ENCODE measurements at places on chromosomes 1 and 21. TPM values are rescaled to one million over a fixed set of nuclear protein-coding genes. Genes with fewer than 3 reads are reported as not detected.
A peak's percentile ranks its signal among the peaks of the same experiment; 100 is the strongest.

The BTBD19 gene
- 10.4 TPM for total RNA-seq

The MROH7 gene
- 3.3 TPM for total RNA-seq

The SCP2 gene
- 93.2 TPM for total RNA-seq

The TLCD4 gene
- total RNA-seq, result 0.41 TPM

The NKAIN1 gene
- total RNA-seq, result 3.7 TPM

The SLC26A9 gene
- not detected for total RNA-seq

The EPHB2 gene
- total RNA-seq, result 10.7 TPM

The AGT gene
- not detected for total RNA-seq

The CACHD1 gene
- total RNA-seq, result 48.6 TPM

- no peak for DNase-seq
These were observed 7.4 kb downstream of the H3-3A start for GRCh38 chr1:226069811-226070489.

GRCh38 chr1:181849071-181849470, 212.4 kb downstream of the ZNF648 start:
- DNase-seq, result no peak

- no peak for DNase-seq
These were observed 24.5 kb downstream of the C21orf91 start for GRCh38 chr21:17794518-17795145.

- DNase-seq, result no peak
These were observed 142.3 kb upstream of the SAMSN1 start for GRCh38 chr21:14688412-14688811.

- no peak for DNase-seq
These were observed at the start of gene LCE1C for GRCh38 chr1:152806576-152806975. Gene LCE1C (minus strand): TSS chr1:152806651. CDS start chr1:152805478, 1,173 bp downstream.

DNA sequence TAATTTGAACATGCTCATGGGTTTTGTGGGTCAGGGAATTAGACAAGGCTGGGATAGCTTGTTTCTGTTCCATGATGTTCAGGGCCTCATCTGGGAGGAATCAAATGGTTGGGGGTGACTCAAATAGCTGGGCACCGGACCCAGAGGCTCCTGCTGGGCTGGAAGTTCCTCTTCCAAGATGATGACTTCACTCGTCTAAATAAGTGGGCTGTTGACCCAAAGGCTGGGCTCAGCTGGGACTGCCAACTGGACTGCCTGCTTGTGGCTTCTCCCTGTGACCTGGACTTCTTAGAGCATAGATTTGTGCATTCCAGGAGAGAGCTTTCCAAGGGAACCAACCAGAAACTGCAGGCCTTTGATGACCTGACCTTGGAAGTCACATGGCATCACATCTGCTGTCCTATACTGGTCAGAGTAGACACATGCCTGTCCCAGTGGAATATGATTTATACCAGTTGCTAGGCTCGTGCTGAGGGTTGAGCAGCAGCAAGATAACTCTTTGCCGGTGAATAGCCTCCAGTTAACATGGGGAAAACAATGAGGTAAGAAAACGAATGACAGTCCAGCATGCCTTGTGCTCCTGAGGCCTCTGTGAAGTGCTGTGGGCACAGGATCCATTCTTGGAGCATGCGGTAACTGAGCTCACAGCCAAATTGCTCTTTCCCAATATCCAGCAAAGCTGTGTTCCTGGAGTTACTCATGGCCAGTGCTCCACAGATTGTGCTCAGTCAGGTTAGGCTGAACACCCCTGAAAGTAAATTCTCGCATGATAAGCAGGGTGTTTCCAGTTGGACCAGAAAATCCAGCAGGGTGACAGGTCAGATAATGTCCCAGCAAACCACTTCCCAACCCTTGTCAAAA, 272.9 kb upstream of the TMEM51 start:
- no peak for DNase-seq

- DNase-seq, result no peak
These were observed 276.5 kb downstream of the PRDM2 start for GRCh38 chr1:13976485-13976884.

- no peak for DNase-seq
These were observed 16.1 kb downstream of the IL6R start for GRCh38 chr1:154420961-154421924.

DNA sequence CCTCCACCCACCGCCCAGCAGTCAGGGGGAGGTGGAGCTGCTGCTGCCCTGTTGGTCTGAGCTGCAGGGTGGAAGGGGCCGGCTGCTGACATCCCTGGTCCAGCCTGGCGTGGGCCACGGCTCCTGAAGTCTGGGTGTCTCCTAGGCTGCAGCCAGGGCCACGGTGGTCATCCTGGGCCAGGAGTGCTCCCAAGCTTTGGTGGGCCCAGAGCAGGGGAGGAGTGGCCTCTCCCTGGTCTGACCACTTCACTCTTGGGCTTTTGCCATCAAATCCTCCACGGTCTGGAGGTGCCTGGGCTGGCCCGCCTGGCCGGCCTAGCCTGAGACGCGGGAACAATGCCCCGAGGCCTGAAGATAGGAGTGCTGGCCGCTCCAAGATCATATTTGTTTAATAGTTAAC, 5.8 kb downstream of the PRDM16 start:
- no peak for DNase-seq

DNA sequence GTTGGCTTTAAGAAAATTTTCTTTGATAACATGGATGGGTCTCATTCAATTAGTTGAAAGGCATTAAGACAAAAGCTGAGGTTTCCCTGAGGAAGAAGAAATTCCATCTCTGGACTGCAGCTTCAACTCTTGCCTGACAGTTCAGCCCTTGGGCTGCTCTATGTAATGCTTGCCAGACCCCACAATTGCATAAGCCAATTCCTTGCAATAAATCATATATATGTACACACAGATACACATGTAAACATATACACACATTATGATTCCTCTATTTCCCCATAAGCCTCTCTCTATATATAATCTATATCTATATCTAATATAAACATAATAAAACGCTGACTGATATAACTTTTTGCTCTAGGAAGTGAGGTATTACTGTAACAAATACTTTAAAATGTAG, 301.5 kb upstream of the PRMT6 start:
- no peak for DNase-seq

GRCh38 chr1:20035114-20035513, 34.9 kb upstream of the PLA2G5 start:
- DNase-seq, result no peak

- DNase-seq, result no peak
These were observed 146.4 kb upstream of the ATP1B1 start for GRCh38 chr1:168960114-168960513.

GRCh38 chr1:152459596-152460528, 45.8 kb upstream of the CRNN start:
- DNase-seq, result peak; percentile 83

DNA sequence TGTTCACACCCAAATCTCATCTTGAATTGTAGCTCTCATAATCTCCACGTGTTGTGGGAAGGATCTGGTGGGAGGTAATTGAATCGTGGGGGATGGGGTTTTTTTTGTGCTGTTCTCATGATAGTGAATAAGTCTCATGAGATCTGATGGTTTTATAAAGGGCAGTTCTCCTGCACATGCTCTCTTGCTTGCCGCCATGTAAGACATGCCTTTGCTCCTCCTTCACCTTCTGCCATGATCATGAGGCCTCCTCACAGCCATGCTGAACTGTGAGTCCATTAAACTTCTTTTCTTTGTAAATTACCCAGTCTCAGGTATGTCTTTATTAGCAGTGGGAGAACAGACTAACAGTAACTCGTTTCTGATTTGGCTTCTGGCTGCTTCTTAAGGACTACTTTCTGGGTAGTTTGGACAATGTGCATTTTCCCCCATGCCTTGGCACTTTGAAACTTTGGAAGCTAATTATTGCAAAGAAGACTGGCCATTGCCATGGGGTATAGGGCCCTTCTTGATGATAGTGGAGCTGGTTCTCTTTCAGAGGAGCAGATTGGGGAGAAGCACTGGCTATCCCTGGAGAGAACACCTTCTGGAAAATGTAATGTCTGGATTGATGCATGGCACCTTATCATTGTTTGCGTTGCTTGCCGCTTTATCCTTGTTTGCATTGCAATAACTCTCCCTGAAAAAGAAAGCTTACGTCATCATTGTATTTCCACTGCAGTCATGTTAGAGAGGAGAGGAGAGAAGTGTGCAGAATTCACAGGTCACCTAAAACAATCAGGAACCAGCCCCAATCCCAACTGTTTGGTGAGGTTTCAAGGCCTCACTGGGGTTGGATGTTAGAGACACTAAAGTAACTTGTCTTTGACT, 5.9 kb downstream of the CNIH3 start:
- no peak for DNase-seq

DNA sequence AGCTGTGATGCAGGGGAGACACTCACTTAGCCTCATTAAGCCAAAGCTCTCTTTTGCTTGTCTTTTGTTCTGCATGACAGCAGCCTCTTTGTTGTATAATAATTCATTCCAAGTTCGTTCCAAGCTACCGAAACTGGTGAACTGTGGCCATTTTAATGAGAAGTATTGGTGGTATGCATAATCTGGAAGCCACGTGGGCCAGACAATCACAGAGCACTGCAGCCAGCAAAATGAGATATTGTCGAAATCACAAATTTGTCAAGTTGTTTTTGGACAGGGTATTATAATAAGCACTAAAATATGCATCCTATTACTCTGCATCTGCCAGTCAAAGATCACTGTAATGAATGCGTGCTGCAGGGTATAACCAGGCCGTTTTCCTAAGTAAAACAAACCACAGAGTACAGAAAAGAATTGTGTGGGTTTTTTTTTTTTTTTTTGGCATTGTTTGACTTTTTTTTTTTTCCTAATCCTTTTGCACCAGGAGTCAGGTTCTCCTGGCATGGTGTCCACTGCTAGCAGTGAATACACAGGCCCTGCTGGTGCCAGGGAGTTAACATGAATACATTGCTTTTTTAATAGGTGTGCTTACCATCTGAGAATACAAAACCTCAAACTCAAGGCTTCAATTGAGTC, 423.9 kb downstream of the PTBP2 start:
- DNase-seq, result no peak

- DNase-seq, result no peak
These were observed 497 bp downstream of the FCRLB start for GRCh38 chr1:161721738-161722343.

DNA sequence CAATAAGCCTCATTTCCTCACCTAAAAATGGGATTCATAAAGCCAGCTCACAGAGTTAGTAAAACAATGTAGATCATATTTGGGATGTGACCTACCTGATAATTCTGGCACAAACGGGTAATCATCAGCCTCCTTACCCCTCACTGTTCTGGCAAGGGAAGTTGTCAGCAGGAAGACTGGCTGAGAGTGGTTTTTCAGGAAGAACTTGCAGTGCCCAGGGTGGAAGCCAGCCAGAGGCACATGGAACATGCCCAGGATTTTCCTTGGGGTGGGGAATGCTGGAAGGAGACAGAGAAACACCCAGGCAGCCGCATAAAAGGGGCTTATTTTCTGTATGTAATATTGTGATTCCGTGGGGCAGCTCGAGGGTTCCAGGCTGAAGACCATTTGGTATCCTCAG, 7.7 kb upstream of the SLC5A9 start:
- DNase-seq, result no peak

- no peak for DNase-seq
These were observed 67.1 kb downstream of the DDR2 start for GRCh38 chr1:162699366-162699765.

GRCh38 chr1:232334811-232335210, 295.1 kb downstream of the SIPA1L2 start:
- DNase-seq, result no peak

GRCh38 chr1:36178471-36179219, 22.7 kb downstream of the MAP7D1 start:
- peak; percentile 53 for DNase-seq

DNA sequence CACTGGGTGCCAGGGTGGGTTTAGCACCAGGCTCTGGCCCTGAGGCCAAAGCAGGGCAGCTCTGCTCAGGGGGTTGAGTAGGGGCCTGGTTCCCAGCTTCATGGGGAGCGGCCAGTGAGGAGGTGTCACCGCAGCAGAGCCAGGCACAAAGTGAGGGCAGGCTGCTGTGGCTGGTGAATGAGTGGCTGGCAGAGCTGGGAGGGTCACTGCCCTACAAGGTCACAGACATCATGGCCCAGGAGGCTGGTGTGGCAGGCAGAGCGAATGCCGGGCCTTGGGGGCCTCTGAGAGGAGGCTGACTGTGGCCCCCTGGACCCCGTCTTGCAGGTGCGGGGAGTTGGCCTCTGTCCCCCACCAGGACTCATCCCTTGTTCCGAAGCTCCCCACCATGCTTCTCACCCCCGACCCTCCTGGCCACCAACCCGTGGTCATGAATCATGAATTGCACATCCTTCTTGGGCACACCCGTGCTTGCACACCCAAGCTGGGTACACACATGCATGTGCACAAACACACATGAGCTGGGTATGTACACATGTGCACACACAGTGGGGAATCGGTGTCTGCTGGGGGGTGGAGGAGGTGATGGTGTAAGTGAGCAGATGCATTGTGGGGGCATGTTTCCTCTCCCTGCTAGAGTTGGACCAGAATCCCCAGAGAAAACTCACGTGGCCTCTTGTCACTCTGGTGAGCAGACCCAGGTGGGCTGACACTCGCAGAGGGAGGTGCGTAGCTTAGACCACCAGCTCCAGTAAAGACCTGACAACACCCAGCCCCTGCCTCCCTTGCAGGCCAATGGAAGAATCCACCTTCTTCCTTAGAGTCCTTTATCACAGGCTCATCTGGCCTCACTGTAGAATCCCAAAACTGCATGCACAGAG, 4.8 kb upstream of the GNB1 start:
- no peak for DNase-seq

Measured in endothelial cell (in vitro differentiated cells).